IPS-NIHi11 (cell line): ENCODE measurements at places on chromosomes 7 and 10.

DNA sequence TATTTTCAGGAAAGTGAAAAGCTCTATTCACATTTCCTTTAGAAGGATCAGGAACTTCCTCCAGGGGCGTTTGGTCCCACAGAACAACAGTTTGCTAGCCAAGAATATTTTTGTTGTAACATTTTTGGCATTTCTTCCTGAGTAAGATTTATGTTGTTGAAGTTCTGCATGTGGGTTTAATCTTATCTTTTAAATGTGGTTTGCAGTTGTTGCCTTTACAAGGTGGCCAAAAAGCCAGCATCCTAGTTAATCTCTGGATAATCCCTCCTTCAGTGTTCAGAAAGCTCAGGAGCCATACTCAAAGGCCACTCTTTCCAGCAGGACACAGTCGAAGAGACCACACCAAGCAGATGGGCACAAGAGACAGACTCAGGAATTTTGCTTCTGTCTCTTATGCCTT is 30.0 kb downstream of the SLC26A4 start:
- no peak for DNase-seq

GRCh38 chr7:31312889-31313288 is 27.6 kb downstream of the NEUROD6 start:
- no peak for DNase-seq

GRCh38 chr10:777913-778479 is 88.5 kb upstream of the DIP2C start:
- DNase-seq, result no peak

- no peak for DNase-seq
These were observed 5.1 kb downstream of the ALOX5 start for GRCh38 chr10:45378914-45379726.

DNA sequence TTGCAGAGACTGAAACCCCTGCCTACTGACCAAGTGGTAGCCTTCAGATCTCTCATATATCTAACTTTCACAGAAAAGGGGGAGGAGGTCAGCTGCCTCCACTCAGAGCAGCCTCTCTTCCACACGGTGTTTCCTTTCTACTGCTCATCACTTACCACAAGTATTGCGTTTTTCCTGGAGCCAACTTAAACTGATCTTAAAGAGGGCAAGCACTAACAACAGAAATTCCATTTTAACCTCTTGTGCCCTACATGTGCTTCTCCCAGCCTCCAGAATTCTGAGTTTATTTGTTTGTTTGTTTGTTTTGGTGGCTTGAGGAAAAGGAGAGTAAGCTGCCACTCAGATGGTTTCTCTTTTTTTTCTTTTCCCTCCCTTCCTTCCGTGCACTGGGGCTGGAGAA is 19.1 kb downstream of the SKIDA1 start:
- no peak for DNase-seq

GRCh38 chr7:47715631-47716068 is 133.7 kb upstream of the TNS3 start:
- DNase-seq, result no peak

GRCh38 chr10:70940834-70941568 is 52.6 kb upstream of the PCBD1 start:
- DNase-seq, result no peak

DNA sequence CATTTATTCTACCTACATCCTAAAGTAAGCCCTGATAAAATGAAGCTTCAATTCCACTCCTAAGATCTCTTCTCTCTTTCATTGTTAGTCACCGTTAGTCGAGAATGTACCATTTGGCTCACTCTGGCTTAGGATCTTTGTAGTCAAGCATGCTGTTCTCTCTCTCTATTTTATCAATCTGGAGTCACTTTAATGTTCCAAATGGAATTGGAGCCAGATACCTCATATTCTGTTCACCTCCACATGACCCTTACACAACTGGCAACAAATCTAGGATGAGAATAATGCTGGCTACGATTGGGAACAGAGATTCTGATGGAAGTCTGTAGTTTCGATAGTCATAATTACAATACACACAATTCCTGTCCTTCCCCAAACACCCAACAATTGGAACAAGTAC is 213.7 kb downstream of the TWIST1 start:
- DNase-seq, result no peak

GRCh38 chr7:44622342-44623151 is 16.1 kb downstream of the OGDH start:
- no peak for DNase-seq

DNA sequence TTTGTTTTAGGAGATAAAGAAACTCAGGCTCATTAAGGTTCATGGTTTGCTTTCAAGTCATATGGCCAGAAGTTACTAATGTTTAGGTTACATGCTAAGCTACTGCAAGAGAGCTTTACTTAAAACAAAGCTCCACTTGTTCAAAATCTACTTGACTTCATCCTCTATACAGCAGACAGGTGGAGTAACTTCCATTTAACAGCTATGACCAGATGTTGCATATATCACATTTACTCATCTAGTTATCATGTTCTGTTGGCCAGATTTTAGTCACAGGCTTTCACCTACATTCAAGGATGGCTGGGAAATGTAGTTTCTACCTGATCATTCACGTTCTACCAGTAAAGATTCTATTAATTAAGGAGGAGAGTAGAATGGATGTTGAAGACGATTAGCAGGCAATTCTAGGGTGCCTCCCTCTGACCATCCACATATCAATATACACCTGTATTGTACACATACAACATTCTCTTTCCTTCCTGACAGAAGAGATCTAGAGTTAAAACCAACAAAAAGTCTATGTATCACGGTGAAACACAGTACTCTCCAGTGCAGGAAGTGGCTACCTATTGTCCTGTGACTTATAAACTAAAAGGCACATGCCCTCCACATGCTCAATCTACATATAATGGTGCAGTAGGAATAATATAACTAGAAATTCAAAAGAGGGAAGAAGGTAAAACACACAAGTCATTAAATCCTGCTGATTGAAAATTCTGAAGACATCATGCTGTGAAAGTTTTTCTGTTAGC is 488.0 kb downstream of the MDFIC start:
- no peak for DNase-seq

GRCh38 chr10:133343558-133343957 is 3.6 kb upstream of the PRAP1 start:
- no peak for DNase-seq

DNA sequence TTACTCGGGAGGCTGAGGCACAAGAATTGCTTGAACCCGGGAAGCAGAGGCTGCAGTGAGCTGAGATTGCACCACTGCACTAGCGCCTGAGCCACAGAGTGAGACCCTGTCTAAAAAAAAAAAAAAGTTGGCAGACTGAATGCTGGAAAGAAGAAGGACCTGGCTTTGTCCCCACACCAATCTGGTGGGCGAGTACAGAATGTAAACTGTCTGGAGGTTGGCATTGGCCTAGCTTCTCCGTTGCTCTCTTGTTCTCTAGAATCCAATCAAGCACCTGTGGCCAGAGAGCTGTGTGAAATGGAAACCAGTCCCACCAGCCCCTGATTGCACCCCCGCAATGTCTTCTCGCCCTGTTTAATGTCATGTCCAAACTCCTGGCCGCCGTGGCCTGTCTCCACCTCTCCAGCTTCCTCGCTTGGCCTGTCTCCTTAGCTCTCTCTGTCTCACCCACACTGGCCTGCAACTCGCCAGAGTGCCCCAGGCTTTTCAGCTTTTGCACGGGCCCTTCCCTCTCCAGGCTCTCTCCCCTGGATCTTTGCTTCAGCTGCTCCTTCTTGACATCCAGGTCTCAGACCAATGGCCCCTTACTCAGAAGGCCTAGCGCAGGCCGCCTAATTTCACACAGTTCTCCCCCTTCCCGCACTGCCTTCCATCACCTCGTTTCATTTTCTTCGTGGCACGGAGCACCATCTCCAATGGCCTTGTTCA is 670 bp upstream of the AGK start:
- DNase-seq, result peak; percentile 19

DNA sequence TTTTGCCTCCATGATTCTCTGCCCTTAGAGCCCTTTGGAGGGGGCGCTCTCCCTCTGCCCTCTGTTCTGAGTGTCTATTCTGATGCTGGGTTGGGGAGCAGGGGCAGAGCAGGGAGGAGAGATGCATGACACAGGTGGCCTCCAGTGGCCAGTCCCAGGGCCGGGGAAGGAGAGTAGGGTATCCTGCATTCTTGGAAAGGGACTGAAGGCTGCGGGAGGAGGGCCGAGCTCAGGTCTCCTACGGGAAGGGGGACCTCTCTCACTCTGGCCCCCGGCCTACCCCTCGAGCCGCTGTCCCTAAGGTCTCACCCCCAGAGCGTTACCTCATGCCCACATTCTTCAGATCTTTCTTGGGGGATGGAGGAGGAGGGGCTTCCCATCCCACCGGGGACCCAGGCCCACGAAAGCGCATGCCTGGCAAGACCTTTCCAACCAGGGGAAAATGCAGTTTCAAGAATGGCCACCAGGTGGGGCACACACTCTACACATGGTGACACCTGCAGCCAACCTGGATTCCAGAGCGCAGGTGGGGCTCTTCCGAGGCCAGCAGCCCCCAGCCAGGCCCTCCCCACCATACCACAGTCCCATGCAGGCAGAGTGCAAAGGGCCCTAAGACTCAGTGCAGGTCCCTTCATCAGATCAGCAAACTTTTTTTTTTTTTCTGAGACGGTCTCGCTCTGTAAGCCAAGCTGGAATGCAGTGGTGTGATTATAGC is 86.4 kb downstream of the MYL10 start:
- peak; percentile 83 for DNase-seq

DNA sequence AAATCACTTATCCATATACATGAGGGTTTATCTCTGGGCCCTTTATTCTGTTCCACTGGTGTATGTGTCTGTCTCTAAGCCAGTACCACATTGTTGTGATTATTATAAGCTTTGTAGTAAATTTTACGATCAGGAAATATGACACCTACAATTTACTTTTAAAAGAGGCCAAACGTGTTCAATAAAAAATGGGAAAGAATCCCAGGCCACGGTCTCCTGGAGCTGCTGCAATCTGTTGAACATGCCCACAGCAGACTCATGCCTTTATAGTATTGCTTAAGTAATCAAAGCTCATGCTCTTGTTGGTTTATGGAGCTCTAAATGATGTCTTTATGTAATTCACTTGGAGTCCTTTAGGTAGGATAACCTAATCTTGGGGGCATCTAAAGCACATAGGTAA is 273.0 kb downstream of the ZMYND11 start:
- no peak for DNase-seq

DNA sequence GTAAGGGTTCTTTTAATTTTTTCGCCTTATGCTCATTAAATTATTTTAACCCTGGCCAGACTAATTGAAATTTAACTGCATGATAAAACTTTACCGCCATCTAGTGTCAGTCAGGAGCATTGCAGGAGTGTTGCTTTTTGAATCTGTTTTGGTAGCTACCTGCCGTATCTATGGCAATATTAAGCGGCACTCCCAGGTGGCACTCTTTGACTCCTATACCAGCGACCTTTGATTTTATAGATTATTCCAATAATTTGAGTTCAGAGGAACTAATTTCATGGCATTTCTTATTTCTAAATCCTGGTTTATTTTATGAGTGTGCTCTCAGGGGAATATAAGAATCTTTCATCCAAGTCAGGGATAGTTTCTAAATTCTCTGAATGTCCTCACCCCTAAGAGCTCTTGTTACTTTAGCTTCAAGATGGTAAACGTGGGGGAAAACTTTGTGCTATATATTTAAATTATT is 198.9 kb downstream of the REEP3 start:
- peak; percentile 58 for DNase-seq

DNA sequence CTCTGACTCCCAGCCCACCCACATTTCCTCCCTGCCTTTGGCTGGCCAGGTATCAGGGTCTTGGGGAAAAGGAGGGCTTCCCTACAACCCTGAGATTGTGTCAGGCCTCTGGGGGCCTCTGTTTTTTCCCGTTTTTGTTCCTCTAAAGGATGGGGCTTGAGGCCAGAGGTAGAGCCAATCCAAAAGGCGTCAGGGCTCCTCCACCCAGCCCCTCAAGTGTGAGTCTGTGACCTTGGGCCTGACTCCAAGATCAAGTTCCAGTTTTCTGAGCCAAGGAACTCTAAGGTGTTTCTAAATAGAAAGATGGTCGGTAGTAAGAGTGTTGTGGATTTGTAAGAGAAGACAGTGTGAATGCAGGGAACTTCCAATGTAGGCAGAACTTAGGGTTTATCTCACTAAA is 6.6 kb downstream of the EEPD1 start:
- no peak for DNase-seq

- peak; percentile 51 for DNase-seq
These were observed 178.2 kb upstream of the NRG3 start for GRCh38 chr10:81696609-81697388.

GRCh38 chr7:123440101-123440548 is 94.3 kb downstream of the IQUB start:
- DNase-seq, result peak; percentile 54

- DNase-seq, result no peak
These were observed 104.6 kb upstream of the GDF10 start for GRCh38 chr10:47195274-47195885.

DNA sequence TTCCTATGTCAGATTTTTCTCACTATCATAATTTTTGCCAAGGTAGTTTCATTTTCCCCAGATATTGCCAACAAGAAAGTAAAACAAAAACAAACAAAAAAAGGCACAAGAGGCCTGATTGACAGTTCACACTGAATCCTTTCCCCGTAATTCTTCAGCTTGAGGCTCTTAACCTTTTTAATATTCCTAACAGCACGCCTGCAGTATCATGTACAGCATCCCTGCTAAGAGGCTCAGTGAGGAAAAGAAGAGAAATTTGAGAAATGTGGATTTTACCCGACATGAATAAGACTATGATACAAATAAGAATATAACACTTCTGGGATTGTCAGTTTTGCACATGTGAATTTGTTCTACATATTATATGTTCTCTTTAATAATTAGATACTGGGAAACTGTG is 182.4 kb upstream of the CDK1 start:
- no peak for DNase-seq

- no peak for DNase-seq
These were observed 177.8 kb downstream of the TCF7L2 start for GRCh38 chr10:113127901-113128283.

- no peak for DNase-seq
These were observed 21.9 kb downstream of the SND1 start for GRCh38 chr7:127673902-127674301.

DNA sequence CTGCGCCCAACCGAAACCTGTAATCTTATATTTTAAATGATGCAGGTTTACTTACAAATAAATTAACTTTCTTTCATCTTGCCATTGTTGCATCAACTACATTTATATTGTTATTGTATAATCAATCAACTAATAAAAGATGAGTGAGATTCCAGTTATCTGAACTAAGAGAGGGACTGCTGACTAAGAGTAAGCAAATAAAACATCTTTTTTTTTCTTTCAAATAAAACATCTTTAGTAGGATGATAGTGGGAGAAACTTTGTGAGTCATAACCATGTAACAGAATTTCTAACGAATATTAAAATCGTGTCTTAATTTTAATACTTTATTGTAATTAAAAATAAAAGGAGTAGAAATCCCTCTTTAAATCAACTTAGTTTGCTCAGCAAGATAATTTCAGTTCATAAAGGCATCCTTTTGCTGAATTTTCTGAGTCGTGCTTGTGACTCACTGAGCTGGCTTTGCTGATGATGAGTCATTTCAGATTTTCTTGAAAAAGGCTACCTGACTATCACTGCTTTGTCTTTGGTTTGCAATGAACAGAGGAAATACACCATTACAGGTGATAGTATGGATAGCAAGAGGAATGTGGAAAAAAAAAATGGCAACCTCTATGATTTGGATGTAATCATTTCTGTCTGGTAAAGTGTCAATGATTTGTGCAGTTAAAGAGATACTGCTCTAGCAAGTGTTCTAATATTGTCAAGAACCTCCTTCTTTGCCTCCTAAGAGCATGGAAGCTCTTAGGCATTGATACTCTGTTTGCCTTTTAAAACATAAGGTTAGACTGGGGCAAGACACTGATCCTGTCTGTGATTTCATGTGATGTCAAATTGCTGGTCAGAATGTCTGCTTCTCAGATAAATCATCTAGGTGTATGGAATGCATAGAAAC is 119.5 kb downstream of the GPR158 start:
- no peak for DNase-seq
